GM23248 (cell line): ENCODE measurements at places on chromosomes 3 and 15.

DNA sequence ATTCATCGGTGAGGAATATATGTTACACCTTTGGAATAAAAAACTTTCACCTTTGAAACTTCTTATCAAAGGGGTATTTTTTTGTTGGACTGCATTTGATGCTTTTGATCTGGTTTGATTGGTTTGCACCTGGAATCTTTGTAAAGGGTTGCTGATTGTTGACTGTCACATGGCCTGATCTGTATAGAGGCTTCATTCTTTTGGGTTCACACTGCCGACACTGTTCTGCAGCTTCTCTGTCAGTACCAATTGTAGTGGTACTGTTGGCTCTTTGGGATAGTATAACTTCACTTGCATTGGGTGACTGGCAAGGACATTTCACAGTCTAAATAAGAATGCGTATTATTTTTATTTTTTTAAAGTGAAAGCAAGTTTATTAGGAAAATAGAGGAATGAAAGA is 155.7 kb downstream of the DOCK3 start:
- no peak for DNase-seq

DNA sequence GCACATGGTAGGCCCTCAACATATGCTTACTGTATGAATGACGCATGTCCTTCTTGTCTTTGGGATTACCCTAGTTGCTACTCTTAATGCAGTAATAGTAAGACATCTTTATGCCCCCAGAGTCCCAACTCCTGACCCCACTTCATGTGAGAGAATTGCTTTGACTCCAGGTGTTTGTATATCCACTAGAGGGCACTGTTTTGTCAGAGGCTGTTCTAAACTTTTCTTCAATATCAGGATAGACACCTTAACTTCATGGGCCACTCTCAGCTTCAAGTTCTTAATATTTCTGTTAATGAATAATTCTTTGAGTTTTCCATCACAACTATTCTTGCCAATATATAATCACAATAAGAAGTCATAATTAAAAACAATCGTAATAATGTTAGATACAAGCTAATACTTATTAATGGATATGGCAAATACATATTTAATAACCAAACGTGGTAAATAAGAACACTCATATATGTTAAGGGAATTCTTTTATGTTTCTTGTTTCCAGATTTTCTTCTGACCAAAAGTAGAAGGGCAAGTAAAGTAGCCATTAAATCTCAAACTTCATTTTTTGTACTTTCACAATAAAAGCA is 337.2 kb upstream of the DNAJC19 start:
- peak; percentile 44 for DNase-seq

- no peak for DNase-seq
These were observed 472.5 kb upstream of the WNT5A start for GRCh38 chr3:55959471-55960080.

DNA sequence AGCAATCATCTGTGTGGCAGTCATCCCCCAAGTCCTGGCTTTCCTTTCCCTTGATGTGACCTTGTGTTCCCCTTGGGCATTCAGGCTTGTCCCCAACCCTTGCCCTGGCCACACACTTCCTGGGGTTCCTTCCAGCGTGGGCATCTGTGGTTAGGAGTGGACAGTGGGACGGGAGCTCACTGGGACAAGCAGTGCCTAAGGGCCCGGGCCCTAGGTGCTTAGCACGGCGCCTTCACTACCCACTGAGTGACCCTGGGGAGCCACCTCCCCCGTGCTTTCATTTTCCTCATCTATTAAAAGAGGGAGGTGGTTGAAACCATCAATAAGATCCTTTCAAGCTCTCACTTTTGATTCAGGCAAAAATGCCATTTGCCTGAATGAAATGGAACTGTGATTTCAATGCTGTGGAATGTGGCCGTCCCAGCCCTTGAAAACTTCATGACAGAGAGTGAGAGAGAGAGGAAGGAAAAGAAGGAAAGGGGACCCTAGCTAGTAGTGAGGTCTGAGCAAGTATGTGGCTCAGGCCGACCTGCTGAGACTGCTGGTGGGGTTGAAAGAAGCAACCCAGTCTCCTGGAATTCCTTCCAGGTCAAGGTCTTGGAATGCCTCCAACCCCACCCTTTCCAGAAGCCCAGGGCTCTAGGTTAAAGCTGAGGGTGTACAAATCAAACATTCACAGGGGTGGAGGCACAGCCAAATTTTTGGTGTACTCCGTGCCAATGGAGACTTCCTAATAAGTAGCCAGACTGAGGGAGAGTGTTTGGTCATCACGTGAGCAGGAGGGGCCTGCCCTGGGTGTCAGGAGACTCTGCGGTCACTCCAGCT is 302.9 kb downstream of the TLE3 start:
- peak; percentile 78 for DNase-seq

DNA sequence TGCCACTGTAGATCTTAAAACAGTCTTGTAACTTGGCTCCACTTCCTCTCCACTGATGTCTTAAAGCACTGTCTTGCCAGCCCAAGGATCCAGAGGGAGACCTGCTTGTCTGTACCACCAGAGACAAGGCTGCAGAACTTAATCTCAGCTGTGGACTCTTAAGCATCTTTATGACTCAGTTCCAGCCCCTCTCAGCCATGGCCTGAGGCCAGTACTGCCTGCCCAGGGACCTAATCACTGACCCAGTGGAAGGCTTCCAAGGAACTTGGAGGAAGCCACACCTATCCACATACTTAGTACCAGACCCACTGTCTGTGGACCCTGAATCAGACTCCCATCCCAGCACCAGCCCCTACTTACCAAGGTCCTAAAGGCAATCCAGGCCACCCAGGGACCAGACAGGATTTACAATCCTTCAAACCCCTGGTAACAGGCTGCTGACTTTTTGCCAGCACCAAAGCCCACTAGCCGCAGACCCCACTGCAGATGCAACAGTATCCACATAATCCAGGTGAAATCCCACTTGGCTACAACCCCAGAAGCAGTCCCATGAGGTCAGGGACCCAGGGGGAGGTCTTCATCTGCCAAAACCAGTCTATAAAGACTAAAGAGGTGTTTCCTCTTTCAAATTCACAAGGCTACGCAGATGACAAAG is 41.9 kb upstream of the PRR20G start:
- DNase-seq: no peak

GRCh38 chr3:25130724-25131520 is 297.1 kb upstream of the RARB start:
- no peak for DNase-seq

GRCh38 chr15:41993472-41994170 is 21.3 kb upstream of the EHD4 start:
- DNase-seq: no peak

DNA sequence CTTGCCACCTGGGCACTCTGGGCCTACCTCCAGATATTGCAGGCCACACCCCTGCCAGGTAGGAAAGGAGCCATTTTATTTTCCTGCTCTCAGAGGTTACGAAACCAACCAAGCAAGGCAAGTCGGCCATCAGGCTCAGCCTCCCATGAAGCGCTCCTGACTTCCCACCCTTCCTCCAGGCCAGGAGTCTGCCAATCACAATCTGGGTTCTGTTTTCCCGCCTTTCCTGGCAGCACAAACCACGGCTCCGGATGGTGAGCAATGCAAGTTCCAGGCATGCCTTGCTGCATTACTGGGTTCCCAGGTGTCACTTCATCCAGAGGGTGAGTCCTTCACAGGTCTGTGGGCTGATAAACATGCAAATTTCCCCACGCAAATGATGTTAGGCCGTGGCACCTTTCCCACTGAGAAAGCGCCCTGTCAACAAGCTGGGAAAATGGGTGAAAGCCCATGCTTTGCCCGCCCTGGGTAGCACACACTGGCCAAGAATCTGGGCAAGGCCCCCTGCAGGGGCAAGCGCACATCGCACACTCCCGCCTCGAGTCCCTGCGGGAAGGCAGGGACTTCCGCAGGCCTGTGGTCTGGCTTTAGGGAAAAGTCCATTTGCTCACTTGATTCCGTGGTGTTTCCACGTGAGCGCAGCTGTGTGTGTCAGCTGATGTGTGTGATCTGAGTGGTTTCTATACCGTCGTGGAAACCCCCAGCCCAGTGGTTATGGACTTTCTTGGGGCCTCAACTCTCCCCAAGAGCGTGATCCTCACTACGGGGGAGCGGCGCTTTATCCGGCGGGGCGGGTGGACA is 61.6 kb upstream of the RYK start:
- DNase-seq: peak; percentile 47

- no peak for DNase-seq
These were observed 412.7 kb upstream of the ZNF717 start for GRCh38 chr3:76198086-76198485.

- DNase-seq: peak; percentile 76
These were observed 24.1 kb downstream of the SMAD3 start for GRCh38 chr15:67089217-67090193.
